ENCODE measurements at places on chromosomes 7 and 10.

DNA sequence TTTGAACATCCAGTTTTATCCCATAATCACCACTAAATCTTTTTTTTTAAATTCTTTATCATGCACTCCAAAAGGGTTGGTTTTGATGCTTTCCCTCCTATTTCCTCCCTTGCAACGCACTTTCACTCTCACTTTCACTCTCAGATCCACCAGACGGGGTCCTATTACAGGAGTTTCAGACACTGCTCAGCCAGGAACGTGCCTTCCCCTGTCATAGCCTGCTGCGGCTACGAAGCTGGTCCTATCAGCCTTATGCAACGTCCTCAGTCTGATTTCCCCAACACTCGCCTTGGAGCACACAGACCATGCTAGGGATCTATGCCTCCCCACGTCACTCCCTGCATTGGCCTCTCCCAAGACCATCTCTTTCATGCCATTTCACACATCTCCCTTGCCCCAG lies 23.4 kb downstream of the ZPBP start:
- DNase-seq: no peak

DNA sequence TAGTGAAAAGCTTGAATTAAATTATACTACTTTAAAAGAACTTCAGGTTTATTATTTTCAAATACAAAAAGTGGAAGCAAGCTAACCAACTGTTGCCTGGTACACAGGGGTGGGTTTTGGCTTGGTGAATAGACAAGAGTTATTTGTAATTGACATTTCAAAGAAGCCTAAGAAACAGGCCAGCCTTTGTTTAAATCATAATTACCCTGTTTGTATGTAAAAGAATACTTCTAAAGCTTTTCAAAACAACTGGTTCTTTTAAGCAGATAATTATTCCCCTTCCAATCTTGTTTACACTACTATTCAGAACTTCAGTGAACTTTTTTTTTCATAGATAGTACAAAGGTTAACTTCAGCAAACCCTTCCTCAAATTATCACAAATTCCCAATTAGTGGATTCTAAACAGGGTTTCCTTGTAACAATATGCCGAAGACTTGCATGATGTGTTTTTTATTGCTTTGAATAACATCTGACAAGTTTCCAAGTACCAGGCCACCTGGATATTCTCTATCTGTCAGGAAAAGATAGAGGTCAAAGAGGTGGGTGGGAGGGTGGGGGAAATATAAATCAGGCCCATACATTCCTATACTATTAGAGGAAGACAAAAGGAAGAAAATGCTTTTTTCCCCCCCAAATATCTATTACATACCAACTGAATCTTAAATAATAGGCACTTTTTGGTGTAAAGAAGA lies 20.4 kb downstream of the SSMEM1 start:
- no peak for DNase-seq

- DNase-seq: no peak
These were observed 62.8 kb downstream of the GSAP start for GRCh38 chr7:77353407-77353721.

GRCh38 chr10:95247200-95247880 lies 43.5 kb downstream of the PDLIM1 start:
- no peak for DNase-seq

GRCh38 chr10:47277352-47278151 lies 22.4 kb upstream of the GDF10 start:
- DNase-seq: no peak

- DNase-seq: no peak
These were observed 167.5 kb downstream of the ARHGAP12 start for GRCh38 chr10:31761156-31761555.

GRCh38 chr7:151009327-151010036 lies 14.8 kb downstream of the ATG9B start:
- no peak for DNase-seq

All from stimulated activated CD4-positive, alpha-beta T cell treated with anti-CD3 and anti-CD28 coated beads, Interleukin-15, amount 100 ng/mL, for 1 hour (primary cell).